Left forelimb (tissue), 1 donor: ENCODE measurements at places on chromosomes 11 and 22.

DNA sequence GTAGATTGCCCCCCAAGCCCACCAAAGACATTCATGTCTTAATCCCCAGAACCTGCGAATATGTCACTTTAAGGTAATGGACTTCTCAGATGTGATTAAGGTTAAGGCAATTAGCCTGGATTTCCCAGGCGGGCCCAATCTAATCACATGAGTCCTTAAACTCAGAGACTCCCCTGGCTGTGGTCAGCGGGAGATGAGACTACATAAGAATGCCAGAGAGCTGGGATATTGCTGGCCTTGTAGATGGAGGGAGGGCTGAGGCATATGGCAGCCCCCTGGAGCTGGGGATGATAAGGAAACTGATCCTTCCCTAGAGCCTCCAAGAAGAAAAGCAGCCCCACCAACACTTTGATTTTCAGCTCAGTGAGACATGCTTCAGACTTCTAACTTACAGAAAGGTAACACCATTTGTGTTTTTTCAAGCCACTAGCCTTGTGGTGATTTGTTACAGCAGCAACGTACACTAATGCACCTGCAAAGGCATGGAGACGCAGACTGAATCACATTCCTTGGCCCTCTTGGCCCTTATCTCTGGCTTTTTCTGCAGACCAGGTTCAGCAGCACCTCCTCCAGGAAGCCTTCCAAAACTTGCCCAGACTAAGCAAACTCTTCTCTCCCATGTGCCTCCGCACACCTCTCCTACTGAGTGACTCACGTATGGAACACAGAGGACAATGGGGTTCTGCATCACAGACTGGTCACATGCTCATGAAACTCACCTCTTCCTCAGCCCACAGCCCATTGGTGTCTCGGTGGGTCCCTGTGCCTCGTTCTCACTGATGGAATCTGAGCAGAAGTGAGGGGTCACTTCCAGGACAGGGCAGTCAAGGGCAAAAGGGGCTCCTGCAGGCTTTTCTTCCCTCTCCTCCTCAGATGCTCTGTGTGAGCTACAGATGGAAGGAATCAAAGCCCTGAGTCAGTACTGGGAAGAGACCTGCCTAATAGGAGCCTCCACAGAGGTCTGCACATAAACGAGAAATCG, 86.3 kb upstream of the HMGXB4 start:
- DNase-seq = no peak

DNA sequence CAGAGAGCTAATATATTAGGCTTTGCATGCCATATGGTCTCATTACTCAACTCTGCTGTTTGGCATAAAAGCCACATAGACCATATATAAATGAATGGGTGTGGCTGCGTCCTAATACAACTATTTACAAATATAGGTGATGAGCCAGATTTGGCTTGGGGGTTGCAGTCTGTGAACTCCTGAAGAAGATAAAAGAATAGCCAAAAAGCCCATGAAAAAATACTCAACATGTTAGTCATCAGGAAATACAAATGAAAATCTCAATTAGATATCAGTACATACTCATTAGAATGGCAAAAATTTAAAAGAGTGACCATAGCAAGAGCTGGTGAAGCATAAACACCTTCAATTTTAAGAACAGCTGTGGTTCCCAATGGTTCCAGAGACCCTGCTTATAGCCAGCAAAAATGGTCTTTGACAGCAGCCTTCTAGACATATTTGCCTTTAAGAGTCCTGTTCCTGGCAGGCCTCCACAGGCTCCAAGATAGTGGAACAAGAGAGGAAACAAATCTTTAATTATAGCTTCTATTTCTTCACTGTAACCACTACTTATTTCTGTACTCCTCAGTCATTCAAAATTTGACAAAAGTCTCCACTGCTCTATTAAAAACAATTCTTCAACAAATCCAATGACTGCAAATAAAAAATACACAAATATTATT, 16.1 kb downstream of the C2CD3 start:
- no peak for DNase-seq

- no peak for DNase-seq
These were observed 66.9 kb downstream of the TBC1D22A start for GRCh38 chr22:46829117-46829891.

DNA sequence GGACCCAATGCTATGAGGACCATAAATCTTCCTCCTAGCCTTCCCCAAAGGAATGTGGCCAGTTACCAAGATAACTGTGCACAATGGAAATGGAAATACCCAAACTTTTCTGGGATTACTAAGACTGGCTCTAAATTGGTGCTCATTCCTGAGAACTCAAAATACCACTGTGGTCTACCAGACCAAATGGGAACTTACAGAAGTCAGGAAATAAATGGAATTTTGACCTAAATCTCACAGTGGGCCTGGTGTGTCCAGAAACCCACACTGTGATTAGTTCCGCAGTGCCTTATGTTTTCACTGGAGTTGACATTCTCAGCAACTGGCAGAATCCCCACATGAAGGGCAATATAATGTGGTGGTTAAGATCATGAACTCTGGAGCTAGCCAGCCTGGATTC, 99.4 kb upstream of the ZC3H12C start:
- no peak for DNase-seq

GRCh38 chr11:75013051-75013450, 24.3 kb downstream of the NEU3 start:
- no peak for DNase-seq

DNA sequence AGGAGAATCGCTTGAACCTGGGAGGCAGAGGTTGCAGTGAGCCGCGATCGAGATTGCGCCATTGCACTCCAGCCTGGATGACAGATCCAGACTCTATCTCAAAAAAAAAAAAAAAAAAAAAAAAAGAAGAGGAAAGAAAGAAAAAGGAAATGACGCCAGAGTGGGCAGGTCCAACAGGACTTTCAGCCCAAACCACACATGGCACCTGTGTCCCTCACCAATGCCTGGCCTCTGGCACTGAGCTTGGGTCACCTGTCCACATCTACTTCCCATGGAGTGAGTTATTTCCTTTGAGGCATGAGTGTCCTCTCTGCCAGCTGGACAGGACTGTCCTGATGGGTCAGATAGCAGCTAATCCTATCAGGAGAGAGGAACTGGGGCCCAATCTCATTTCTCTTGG, 15.2 kb upstream of the GCAT start:
- no peak for DNase-seq

- no peak for DNase-seq
These were observed 8.0 kb upstream of the MRPL16 start for GRCh38 chr11:59818572-59818971.

DNA sequence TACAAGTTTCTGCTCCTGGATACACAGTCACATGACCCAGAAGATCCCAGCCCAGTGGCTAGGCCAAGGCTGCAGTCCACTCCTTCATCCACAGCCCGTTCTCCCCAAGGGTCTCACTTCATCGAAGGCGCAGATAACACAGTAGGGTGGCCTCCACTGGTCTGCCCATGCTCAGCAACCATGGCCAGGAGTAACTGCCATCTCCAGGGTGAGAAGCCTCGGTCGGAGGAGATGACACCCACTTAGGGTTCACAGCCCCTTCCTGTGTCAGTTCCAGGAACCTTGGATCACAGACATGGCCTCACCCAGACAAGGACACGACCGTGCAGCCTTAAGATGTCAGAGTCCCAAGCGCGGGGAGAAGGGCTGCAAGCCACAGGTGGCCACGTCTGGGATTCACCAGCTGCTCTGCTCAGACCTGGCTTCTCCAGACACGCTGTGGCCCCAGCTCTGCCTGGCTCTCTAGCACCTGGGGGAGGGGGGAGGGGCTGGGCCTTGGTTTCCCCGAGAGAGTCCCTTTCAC, 2.6 kb downstream of the BET1L start:
- DNase-seq = peak; percentile 15

GRCh38 chr22:22553735-22554586, 5.1 kb downstream of the PRAME start:
- no peak for DNase-seq

DNA sequence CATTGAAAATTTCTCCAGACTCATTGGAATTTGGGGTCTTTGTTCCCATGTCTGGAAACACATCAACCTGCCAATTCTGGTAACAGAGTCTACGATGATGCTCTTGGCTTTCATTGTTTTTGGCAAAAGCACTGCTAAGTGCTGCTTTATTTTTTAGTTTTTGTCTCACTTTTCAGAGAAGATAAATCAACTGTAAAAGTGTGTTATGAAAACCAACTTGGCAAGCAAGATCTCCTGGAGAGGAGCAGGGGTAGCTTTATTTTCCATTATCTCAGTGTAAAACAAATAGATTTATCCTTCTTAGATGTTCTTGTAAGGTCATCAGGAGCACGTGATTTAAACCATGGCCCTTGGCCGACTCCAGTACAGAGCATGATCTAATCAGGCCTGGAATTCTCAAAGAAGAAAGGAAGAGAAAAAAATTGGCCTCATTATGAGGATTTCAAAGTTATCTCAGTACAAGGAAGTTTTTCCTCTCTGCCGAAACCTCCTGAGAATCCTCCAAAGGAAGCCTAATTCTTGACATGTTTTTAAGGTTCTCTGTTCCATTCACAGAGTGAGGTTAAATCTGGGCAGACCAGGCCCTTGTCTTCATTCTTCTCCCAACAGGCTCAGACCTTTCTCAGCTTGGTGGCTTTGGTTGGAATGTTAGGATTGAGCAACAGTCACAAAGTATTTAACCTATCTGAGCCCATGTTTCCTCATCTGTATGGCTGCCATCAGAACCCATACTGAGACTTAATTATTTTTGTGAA, 16.4 kb upstream of the PAMR1 start:
- no peak for DNase-seq

- no peak for DNase-seq
These were observed 4.6 kb downstream of the INSC start for GRCh38 chr11:15119352-15119751.

GRCh38 chr22:26768952-26769351, 111.6 kb downstream of the MIAT start:
- no peak for DNase-seq

DNA sequence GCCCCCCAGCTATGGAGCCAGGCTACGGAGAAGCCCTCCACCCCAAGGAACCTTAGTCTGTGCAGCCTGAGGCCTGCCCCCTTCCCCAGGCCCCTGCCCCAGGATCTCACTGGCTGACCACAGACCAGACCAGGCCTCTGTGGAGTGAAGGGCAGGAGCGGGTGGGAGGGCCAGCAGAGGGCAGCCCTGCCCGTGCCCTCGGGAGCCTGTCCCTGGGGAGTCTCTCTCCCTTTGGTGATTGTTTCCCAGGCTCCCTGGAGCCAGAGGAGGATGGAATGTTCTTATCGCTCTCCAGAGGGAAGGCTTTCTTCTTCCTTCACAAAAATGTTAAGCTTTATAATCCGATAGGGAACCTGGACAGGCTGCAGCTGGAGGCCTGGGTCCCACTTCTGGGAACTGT, 455.3 kb downstream of the SOX6 start:
- DNase-seq = no peak

- no peak for DNase-seq
These were observed 50.1 kb upstream of the GCAT start for GRCh38 chr22:37757663-37758062.

- no peak for DNase-seq
These were observed 8.6 kb downstream of the TCN1 start for GRCh38 chr11:59857439-59858434.

DNA sequence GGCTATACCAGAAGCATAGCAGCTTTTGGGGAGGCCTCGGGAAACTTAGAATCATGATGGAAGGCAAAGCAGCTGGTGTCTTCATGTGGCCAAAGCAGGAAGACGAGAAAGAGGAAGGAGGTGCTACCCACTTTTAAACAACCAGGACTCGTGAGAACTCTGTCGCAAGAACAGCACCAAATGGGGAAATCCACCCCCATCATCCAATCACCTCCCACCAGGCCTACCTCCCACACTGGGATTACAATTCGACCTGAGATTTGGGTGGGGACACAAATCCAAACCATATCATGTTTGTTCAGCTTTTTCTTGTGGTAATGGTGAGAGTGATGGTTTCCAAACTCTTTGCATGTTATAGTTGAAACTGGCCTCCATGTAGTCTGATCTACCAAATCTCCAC, 32.5 kb upstream of the OR10D3 start:
- DNase-seq = no peak

DNA sequence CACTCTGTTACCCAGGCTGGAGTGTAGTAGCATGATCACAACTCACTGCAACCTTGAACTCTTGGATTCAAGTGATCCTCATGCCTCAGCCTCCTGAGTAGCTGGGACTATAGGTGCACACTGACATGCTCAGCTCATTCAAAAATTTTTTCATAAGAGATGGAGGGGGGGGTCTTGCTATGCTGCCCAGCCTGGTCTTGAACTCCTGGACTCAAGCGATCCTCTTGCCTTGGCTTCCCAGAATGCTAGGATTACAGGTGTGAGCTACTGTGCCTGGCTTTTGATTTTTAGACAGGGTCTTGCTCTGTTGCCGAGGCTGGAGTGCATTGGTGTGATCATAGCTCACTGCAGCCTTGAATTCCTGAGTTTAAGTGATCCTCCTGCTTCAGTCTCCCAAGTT, 14.0 kb downstream of the PRAME start:
- DNase-seq = no peak

DNA sequence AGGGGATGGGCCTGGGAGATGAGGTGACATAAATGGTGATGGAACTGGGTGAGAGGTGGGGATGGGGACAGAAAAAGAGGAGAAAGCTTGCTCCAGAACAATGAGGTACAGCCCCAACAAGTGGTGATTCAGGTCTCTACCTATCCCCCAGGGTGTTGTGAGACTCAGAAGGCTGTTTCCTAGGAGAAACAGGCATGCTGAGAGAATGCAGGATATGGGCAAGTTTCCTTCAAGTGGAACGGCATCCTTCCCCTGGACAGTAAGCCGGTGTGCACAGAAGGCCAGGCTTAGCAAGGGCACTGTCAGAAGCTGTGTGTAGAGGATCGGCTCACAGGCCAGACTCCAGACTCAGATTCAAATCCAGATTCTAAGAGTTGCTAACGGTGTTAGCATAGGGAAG, 34.1 kb upstream of the CRTAM start:
- DNase-seq = no peak

DNA sequence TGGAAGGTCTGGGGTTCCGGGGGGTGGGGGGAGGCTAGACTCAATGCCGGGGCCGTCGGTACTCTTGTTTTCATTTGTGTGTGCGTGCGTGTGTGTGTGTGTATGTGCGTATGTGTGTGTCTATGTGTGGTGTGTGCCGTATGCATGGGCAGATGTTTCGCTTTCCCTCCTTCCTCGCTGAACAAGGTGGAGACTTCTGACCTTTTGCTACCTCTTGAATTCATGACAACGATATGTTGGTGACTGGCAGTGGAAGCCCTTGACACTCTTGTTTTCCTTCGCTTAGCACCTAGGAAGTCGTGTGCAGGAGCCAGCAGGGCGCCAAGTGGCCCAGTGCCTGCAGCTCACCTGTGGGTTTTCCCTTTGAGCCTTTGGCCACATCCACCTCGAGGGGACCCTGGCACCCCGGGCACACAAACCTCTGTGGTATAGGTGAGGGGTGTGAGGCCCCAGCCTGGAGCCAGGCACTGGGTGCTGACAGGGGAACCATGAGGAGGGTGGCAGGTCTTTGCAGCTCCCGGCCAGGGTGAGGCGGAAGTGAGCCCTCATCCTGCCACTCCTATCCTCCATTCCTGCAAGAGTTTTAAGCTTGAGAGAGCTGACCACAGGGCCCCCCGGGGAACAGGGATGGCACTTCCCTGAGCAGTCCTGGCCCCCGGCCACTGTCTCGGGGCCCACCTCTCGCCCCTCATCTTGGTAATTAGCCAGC, 19.3 kb upstream of the TMEM191C start:
- DNase-seq = peak; percentile 33
